ENCODE measurements at places on chromosomes 1 and 21.

- DNase-seq: peak; percentile 67
Measured at GRCh38 chr1:155052439-155053395, 1.6 kb downstream of the ADAM15 start.

DNA sequence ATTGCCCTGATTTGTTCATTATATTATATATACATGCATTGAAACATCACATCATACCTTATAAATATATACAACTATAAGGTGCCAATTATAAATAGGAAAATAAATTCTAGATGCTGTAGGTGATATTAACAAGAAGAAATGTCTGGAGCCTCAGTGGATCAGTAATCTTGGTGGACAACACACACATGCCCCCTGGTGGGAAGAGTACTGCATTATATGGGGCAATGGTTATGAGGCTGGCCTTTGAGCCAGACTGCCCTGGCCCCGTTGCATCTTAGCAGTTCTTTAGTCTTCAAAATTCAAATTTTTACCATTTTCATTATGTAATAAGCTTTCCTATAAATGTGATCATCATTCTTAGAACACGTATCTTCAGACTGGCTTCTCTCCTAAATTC, 335.0 kb upstream of the GREM2 start:
- peak; percentile 60 for DNase-seq

- no peak for DNase-seq
Measured at GRCh38 chr1:235098547-235098946, 30.1 kb downstream of the TOMM20 start.

- DNase-seq: no peak
Measured at GRCh38 chr1:6724517-6725141, 23.0 kb upstream of the DNAJC11 start.

Data from hematopoietic multipotent progenitor cell treated with erythropoietin and hydrocortisone succinate and interleukin-3 and kit ligand, for 4 days (in vitro differentiated cells).